ENCODE measurements at places on chromosomes 3 and 15.

DNA sequence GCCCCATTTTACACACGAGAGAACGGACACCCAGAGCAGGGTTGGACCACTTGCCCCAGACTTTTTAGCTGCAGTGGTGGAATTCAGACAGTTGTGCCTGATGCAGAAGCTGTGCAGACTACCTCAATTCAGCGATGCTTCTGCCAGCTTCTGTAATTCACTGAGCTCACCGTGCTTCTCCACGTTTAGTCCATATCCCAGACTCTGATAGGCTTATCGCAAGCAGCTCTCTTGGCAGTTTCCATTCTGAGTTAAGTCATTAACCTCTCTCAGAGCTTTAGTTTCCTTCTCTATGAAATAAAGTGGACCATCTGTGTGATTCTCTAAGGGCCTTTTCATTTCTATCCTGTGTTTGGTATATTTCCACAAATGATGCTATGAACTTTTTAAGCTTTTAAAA lies 37.1 kb downstream of the ABHD17C start:
- DNase-seq: no peak

DNA sequence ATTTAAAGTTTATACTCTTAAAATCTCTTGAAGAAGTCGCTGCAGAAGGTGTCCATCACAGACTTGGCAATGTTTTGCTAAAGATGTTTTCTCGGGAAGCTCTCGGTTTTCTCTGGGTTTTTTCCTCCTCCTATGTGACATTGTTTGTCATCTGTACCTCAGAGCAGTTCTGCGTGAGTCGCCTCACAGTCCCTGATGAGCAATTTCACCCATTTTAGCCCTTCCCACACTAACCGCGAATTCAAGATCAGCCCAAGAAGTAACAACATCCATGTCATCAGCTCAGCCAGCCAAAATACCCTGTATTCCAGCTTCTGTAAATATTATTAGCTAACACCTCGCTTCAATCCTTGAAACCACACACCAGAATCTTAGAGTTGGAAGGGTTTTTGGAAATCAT lies 224.3 kb upstream of the SETMAR start:
- DNase-seq: no peak

- DNase-seq: no peak
Observed at GRCh38 chr3:47295976-47296375, 13.2 kb downstream of the KLHL18 start.

DNA sequence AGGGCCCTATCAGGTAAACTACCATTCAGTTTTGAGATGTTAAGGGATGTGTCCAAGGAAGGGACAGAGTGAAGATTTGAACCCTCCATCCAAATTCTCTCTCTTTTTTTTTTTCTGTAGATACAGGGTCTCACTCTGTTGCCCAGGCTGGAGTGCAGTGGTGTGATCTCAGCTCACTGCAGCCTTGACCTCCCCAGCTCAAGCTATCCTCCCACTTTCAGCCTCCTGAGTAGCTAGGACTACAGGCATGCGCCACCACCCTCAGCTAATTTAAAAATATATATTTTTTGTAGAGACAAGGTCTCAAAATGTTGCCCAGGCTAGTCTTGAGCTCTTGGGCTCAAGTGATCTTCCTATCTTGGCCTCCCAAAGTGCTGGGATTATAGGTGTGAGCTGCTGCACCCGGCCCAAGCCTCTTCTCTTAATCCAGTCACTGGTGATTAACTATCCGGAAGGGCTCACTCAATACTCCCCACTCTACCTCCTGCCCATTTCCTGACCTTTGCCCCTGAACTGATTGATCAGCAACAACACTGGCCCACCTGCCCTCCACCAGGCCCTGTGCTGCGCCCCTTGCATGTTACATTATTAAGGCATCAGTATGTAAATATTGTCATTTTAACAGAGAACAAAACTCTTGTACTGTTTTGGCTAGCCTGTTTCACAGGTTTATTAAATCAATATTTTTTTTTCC lies 164.7 kb downstream of the CTNNB1 start:
- no peak for DNase-seq

- DNase-seq: no peak
Observed at GRCh38 chr3:30199855-30200254, 406.5 kb upstream of the TGFBR2 start.

- DNase-seq: peak; percentile 29
Observed at GRCh38 chr3:112357930-112358780, 25.2 kb downstream of the CD200 start.

GRCh38 chr3:14621093-14621492 lies 30.5 kb upstream of the CCDC174 start:
- no peak for DNase-seq

- peak; percentile 18 for DNase-seq
Observed at GRCh38 chr3:12954891-12955650, 113.7 kb upstream of the RPL32 start.

Measured in activated CD4-positive, alpha-beta T cell treated with anti-CD3 and anti-CD28 coated beads, Interleukin-2, amount 50 U/mL, for 48 hours (primary cell).